ENCODE measurements at places on chromosomes 1 and 21.

DNA sequence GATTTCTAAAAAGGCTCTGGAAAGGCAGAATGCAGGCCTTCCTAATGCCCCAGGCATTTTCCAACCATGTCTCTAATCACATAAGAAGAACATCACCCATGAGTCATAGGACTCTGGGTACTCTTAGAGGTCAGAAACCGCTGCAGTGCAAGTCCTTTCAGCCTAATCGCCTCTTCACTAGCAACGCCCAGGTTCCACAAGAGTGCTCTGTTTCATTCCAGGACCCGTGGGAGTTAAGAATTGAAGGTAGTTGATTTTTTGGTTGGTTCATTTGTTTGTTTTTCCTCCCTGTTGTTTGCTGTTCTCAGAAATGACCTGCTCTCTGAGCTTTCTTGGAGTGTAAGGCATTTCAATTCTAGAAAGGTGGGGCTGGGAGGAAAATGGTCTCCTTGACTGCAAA lies 123.2 kb downstream of the NR5A2 start:
- DNase-seq, result no peak

DNA sequence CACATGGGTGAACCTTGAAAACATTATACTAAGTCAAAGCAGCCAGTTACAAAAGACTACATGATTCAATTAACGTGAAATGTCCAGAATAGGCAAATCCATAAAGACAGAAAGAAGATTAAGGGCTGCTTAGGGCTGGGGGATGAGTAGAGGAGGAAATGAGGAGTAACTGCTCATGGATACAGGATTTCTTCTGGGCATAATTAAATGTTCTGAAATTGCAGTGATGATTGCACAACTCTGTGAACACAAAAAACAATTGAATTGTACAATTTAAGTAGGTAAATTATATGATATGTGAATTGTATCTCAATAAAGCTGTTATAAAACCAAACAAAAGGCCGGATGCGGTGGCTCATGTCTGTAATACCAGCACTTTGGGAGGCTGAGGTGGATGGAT lies 52.2 kb downstream of the RERE start:
- DNase-seq, result no peak

DNA sequence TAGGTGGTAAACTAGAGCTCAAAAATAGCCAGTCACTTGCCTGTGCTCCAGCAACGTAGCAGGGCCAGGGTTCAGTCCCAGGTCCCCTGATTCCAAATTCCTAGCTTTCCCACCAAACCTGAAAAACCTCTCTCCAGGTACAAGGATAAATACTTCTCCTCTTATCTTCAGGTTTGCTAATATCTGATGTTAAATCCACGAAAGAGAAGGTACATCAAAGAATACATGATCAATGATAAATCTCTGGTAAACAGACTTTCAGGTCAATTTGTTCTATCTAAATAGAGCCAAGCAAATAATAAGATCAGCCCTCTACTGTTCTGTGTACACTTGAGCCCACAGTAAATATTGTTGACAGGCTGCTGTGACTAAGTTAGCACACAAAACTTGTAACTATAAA lies 52.1 kb upstream of the AKT3 start:
- no peak for DNase-seq

- no peak for DNase-seq
These were observed 324.4 kb downstream of the ADGRL2 start for GRCh38 chr1:82125119-82125518.

DNA sequence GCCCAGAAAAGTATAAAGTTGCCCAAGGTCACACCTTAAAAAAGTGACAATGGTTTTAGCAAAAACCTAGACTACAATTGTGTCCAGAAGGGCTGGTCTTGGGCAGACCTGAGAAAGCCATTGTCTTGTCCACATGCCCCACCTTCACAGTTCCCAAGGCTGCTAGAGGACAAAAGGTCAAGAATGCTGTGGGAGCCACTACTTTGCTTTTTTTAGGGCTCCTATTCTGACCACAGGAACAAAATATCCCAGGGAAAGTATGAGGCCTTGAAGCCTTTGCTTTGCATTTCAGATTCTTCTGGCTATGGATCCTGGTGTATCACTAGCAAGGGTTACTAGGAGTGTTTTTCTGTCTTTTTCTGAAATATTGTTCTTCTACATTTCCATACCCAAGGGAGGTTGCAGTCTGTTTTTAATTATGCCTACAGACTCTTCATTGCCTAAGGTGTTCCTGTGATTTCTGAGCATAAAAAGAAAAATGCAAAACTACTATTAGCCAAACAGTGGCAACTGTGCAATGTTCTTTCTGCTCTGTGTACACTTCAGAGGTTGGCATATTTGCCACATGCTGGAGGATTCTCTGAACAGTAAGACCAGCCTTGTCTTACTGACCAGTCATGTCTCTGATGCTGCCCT lies 10.7 kb downstream of the C1orf162 start:
- no peak for DNase-seq

- DNase-seq, result no peak
These were observed 47.8 kb downstream of the PTPN14 start for GRCh38 chr1:214503553-214503952.

- DNase-seq, result no peak
These were observed 4.3 kb upstream of the CCN1 start for GRCh38 chr1:85576266-85576641.

- no peak for DNase-seq
These were observed 27.6 kb downstream of the BEND5 start for GRCh38 chr1:48749068-48749467.

DNA sequence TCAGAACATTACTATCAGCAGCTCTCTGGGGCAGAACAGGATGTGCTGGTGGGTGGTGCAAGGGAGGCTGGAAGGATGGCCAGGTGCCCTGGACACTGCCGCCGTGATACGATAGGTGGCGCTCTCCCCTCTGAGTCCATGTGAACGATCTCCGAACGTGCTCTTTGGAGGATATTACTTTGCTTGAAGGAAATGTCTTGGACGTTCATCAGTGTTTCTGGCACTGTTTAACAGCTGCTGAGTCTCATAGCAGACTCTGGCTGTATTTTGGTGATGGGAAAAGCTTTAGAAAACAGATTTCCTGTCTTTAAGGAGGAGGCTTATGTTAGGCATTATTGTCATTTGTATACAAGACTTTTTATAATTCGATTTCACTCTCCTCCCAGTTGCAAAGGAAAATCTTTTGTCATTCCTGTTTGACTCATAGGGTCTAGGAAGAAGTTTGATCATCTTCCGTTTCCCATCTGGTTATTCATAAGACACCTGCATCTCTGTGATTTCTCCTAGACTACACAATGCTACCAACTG lies 386.2 kb upstream of the ADGRL2 start:
- peak; percentile 39 for DNase-seq

Measured in NCI-H1417 (cell line).